ENCODE measurements at places on chromosomes 2 and 18. TPM values are rescaled to one million over a fixed set of nuclear protein-coding genes. Genes with fewer than 3 reads are reported as not detected.

SIX3 gene
- not detected for polyA plus RNA-seq

TMEFF2 gene
- 12.6 TPM for polyA plus RNA-seq

NMUR1 gene
- polyA plus RNA-seq: 0.55 TPM

IL37 gene
- polyA plus RNA-seq: 0.40 TPM

HRH4 gene
- polyA plus RNA-seq: 0.17 TPM

TEKT4 gene
- polyA plus RNA-seq: 0.20 TPM

ANKRD30B gene
- polyA plus RNA-seq: 0.62 TPM

DLX1 gene
- 0.43 TPM for polyA plus RNA-seq

BBS5 gene
- polyA plus RNA-seq: 17.0 TPM

REEP1 gene
- 3.5 TPM for polyA plus RNA-seq

ZNF236 gene
- 11.8 TPM for polyA plus RNA-seq

SERPINB3 gene
- polyA plus RNA-seq: 0.12 TPM

GATA6 gene
- polyA plus RNA-seq: 7.3 TPM

DSEL gene
- polyA plus RNA-seq: 30.2 TPM

TDRD15 gene
- not detected for polyA plus RNA-seq

CCBE1 gene
- 31.5 TPM for polyA plus RNA-seq

DTYMK gene
- polyA plus RNA-seq: 44.1 TPM

DUSP2 gene
- polyA plus RNA-seq: 2.4 TPM

TOGARAM2 gene
- polyA plus RNA-seq: 2.4 TPM

SMYD1 gene
- polyA plus RNA-seq: not detected

NDC80 gene
- polyA plus RNA-seq: 43.4 TPM

SLC14A1 gene
- 1.7 TPM for polyA plus RNA-seq

SPATA3 gene
- polyA plus RNA-seq: not detected

CHRND gene
- 0.96 TPM for polyA plus RNA-seq

EPAS1 gene
- polyA plus RNA-seq: 40.7 TPM

DYNAP gene
- 0.08 TPM for polyA plus RNA-seq

GULP1 gene
- 67.8 TPM for polyA plus RNA-seq

DSG4 gene
- polyA plus RNA-seq: not detected

NT5C1B gene
- 1.5 TPM for polyA plus RNA-seq

ADD2 gene
- polyA plus RNA-seq: 6.0 TPM

EFEMP1 gene
- 111 TPM for polyA plus RNA-seq

HAAO gene
- polyA plus RNA-seq: 38.9 TPM

AMER3 gene
- 0.03 TPM for polyA plus RNA-seq

MCFD2 gene
- 102 TPM for polyA plus RNA-seq

MC5R gene
- polyA plus RNA-seq: 0.22 TPM

SLC5A7 gene
- polyA plus RNA-seq: 1.3 TPM

PLCD4 gene
- polyA plus RNA-seq: 11.9 TPM

CD8A gene
- 0.25 TPM for polyA plus RNA-seq

PCARE gene
- 0.43 TPM for polyA plus RNA-seq

CIB4 gene
- polyA plus RNA-seq: 0.48 TPM

ANKRD62 gene
- polyA plus RNA-seq: 0.10 TPM

KIF5C gene
- 5.5 TPM for polyA plus RNA-seq

CFAP65 gene
- 0.28 TPM for polyA plus RNA-seq

DHRS9 gene
- 0.68 TPM for polyA plus RNA-seq

GBX2 gene
- 0.52 TPM for polyA plus RNA-seq

NAPG gene
- 32.3 TPM for polyA plus RNA-seq

TUBA4B gene
- 0.75 TPM for polyA plus RNA-seq

TTC21B gene
- polyA plus RNA-seq: 40.4 TPM

MRO gene
- polyA plus RNA-seq: 2.2 TPM

Measured in left kidney (tissue), 8 donors.